ENCODE measurements at places on chromosomes 4 and X.
A peak's percentile ranks its signal among the peaks of the same experiment; 100 is the strongest.

DNA sequence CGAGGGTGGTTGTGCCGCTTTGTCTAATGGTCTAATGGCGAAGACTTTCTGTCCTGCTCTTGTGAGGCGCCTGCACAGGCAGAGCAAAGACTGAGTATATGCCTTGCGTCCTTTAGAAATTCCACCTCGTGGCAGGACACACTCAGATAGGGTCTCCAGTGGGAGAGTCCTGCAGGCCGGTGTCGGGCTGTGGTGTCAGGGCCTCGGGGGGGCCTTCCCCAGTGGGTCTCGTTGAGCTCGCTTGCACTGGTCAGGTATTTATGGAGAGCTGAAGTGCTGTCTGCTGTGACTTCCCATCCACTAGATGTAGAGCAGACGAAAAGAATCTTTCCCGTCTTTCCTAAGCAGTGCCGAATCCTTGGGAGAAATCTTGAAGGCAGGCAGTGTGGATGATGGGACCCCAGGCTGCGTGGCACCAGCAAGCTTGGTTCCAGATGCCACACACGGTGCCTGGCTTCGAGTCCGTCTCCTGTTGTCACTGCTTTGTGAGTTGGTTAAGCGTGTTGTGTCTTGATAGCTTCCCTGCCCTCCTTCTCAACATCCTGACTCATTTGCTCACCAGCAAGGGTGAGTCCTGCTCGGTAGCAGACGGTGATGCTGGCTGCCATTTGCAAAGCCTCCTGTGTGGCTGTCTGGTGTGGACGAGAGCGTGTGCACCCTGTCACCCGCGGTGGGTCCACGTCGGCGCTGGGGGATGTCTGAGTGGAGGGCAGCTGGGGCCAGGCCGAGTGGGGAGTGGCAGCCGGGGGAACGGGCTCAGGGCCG is 20.5 kb downstream of the MAEA start:
- DNase-seq = no peak

GRCh38 chrX:31433856-31434255 is 362.0 kb upstream of the FTHL17 start:
- DNase-seq = no peak

DNA sequence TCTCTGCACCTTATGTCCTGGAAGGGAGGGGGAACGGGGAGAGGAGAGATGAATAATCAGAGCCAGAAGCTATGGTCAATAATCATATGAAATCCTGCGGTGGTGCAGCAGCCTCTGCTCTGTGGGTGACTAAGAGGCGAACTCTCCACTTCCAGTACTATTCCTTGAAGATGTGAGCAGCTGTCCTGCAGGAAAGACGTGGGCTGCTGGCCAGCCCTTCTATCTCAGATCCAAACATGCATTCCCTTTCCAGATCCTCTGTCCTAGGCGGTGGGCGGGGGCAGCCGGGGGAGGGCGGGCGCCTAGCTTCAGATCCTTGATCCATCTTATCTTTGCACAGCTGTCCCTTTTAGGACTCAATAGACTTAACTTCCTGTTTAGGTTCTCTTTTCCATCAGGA is 34.5 kb downstream of the SPINK2 start:
- DNase-seq = peak; percentile 90

GRCh38 chr4:74464291-74464690 is 19.4 kb downstream of the AREG start:
- no peak for DNase-seq

DNA sequence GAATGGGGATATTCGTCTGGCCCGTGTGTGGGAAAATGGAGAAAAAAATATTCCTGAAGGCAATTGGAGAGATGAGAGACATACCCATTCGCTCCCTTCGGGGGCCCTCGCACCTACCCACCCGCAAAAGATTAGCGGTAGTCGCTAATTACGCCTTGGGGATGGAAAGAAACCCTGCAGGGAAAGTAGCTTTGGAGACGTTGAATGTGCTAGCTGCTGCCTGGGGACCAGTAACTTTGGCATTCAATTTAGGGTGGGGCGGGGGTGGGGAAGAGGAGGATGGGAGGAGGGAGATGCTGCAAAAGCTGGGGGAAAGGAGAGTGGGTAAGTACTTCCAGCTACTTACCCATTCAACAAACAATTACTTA is 407 bp upstream of the ZC4H2 start:
- DNase-seq = no peak

DNA sequence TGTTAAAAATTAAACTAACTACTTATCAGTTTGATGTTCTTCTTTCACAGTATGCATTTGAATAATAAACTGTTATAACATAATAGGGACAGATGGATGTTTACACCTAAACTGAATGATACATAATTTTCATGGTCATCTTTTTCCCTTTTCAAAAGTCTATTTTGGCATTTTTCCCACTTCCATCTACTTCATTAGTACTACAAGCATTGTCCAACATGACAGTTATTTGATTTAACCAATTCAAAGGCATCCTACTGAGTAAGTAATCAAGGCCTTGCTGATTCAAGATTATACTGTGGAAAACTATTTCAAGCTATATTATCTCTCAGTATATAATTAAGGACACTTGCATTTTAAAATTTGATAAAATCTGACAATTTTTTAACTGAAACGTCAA is 212.9 kb downstream of the FAT4 start:
- no peak for DNase-seq

DNA sequence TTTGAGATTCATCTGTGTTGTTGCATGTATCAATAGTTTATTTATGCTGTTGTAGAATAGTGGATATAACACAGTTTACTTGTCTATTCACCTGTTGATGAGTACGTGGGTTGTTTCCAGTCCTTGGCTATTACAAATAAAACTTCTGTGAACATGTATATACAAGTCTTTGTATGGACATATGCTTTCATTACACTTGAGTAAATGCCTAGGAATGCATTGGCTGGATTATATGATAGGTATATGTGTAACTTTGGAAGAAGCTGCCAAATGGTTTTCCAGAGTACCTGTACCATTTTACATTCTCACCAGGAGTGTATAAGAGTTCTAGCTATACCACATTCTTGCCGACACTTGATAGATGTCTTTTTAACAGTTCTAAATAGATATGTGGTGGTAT is 16.5 kb downstream of the ART3 start:
- no peak for DNase-seq

GRCh38 chrX:70169281-70169680 is 8.0 kb upstream of the DGAT2L6 start:
- no peak for DNase-seq

- no peak for DNase-seq
Measured at GRCh38 chr4:19416146-19416545, 835.6 kb upstream of the SLIT2 start.

DNA sequence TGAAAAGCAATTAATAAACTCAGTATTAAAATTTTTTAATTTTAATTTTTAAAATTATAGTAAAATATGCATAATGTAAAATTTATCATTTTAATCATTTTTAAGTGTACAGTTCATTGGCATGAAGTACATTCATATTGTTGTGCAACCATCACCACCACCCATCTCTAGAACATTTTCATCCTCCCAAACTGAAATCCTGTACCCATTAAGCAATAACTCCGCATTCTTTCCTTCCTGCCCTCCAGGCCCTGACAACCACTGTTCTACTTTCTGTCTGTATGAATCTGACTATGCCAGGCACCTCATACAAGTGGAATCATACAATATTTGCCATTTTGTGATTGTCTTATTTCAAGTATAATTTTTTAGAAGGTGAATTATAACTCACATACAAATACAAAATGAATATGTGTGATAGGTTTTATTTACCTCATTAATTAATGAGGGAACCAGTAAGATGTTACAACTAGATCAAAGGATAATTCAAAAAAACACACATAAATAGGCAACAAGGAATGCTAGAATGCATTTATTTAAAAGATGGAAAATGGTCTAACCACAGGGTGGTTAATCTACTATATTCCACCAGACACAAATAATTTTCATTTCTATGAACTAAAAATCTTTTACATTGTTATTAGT is 13.1 kb upstream of the AFF1 start:
- DNase-seq = peak; percentile 46

DNA sequence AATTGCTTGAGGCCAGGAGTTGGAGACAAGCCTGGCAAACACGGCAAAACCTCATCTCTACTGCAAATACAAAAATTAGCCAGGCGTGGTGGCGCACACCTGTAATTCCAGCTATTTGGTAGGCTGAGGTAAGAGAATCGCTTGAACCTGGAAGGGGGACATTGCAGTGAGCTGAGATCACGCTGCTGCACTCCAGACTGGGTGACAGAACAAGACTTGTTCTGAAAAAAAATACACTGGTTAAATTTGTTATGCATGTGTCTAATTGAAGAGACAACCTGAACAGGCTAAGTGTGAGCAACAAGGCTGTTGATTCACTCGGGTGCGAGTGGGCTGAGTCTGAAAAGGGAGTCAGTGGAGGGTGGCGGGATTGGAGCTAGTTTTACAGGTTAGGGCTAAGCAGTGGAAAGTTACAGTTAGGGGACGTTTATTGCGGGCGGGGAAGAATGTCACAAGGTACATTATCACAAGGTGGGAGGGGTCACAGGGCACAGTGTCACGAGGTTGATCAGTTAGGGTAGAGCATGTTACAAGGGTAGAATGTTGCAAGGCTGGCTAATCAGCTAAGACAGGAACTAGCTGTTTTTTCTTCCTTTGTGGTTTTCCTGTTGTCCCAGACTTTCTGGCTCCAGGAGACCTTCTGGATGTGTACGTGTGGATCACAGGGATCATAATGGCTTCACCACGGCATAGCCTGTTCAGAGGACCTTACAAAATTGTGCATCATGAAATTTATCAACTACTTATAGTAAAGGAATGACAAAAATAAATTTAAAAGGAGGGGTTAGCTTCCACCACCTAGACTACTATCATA is 115.8 kb downstream of the NAA11 start:
- DNase-seq = no peak

DNA sequence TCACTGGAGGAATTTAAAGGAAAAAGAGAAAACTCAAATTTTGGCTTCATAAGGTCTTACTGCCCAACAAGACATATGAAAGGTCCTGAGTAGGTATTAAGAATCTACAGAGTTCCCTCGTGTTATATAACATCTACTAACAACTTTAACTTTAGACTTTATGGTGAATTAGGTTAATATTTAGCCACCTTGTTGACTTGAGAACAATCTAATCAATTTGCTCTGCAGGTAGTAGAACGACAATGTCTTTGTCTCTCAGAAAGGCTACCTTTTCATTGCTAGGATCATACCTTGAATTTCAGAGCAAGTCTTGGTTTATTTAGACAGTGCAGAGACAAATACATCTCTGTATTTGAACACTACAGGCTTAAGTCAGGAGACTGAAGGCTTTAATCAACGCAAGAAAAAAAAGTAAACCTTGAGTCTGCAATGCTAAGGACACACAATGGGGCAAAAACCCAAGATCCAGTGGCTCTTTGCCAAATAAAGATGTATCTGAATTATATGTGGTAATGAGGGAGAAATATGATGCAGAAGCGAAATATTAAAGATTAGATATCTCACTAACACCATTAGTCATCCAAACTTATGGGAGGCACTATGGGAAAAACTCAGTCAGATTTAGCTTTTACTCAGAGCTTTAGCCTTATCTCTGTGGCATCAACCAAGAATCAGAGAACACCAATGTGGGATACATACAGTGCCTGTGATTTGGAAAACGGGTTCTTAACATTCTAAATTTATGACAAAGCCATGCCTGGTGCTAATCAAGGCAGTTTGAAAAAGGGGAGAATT is 93.6 kb upstream of the FTHL17 start:
- DNase-seq = peak; percentile 2

DNA sequence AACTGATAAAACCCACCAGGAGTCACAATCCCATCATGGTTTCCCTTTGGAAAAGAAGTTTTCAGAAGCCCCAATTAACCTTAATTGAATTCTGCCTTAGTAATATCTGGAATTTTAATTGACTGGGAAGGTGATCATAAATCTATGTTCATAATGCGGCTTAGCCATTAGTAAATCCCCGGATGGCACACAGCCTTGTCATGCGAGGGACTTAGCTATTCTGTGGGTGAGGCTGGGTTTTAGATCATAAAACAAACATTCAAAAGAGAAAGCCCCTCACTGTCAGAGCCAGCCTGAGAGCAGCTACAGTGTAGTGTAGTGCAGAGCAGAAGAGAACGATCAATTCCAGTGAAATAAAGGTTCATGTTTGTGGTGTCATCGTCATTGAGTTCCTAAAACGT is 124.0 kb upstream of the NOCT start:
- no peak for DNase-seq

DNA sequence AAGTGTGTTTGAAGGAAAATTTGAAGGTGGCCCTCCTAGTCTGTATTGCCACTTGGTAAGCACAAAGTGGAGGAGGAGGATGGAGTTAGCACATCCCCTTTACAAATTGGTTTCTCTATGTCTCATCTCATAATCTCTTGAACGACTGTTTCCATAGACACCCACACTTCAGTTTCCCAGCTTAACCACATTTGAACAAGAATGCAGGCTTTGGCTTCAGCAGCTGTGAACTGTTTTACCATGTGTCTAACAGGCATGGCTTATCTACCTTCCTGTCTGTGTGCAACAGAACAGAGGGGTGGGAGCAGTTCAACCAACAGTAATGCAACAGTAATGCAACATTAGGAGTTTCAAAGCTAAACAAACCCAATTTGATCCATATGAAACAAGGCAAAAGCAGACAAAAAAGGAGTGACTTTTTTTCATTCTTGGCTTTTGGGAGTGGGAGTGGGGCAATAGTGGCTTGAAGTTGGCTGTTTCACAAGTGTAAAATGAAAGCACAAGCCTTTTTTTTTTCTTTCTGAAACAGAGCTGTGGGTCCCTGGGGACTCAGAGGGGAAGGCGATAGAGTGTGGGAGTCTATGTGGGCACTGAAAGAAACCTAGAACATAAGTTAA is 108.0 kb downstream of the ITM2A start:
- no peak for DNase-seq

- DNase-seq = peak; percentile 15
Measured at GRCh38 chr4:60865273-60865672, 334.9 kb upstream of the ADGRL3 start.

- no peak for DNase-seq
Measured at GRCh38 chr4:48503233-48504025, 13.4 kb downstream of the ZAR1 start.

GRCh38 chrX:153939573-153939972 is 4.7 kb upstream of the NAA10 start:
- no peak for DNase-seq

Measured in fibroblast of lung (primary cell).